ENCODE measurements at places on chromosomes 12 and 14.
A peak's percentile ranks its signal among the peaks of the same experiment; 100 is the strongest.

DNA sequence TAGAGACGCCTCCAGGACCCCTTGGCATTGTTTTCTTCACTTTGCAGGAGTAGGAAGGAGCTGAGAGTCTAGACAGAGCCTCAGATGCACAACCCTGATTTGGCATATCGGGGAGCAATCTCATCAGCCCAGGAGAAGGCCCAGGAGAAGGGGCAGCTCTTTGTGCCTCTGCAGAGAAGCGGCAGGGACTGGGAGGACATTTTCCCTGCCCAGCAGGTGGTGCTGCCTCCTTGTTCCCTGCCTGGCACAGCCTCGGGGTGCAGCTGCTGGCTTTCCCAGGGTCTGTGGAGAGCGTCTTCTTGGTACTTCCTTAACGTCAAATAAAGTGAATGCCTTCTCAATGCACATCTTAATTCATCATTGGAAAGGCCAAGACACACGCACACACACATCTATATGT is 419.5 kb downstream of the TMEM121 start:
- DNase-seq = no peak

GRCh38 chr14:65833267-65833880 is 420.8 kb downstream of the FUT8 start:
- DNase-seq = peak; percentile 39

DNA sequence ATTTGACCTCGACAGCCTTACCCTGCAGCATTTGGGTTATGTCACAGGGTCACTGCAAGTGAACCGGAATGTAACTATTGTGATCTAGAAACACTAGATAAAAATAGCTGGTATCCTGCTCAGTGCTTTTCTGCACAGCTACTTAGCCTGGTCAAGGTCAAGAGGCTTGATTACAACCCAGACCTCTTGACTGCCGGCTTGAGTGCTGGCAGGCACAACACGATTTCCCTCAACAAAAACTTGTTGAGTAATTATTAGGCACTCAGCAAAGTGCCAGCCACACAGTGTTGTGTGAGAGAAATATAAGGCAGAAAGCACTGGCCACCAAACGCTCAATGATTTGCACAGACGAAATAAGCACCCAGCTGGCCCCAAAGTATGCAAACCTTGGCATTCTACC is 156.7 kb downstream of the NUAK1 start:
- DNase-seq = no peak

GRCh38 chr14:67269298-67270060 is 28.2 kb downstream of the PALS1 start:
- no peak for DNase-seq

DNA sequence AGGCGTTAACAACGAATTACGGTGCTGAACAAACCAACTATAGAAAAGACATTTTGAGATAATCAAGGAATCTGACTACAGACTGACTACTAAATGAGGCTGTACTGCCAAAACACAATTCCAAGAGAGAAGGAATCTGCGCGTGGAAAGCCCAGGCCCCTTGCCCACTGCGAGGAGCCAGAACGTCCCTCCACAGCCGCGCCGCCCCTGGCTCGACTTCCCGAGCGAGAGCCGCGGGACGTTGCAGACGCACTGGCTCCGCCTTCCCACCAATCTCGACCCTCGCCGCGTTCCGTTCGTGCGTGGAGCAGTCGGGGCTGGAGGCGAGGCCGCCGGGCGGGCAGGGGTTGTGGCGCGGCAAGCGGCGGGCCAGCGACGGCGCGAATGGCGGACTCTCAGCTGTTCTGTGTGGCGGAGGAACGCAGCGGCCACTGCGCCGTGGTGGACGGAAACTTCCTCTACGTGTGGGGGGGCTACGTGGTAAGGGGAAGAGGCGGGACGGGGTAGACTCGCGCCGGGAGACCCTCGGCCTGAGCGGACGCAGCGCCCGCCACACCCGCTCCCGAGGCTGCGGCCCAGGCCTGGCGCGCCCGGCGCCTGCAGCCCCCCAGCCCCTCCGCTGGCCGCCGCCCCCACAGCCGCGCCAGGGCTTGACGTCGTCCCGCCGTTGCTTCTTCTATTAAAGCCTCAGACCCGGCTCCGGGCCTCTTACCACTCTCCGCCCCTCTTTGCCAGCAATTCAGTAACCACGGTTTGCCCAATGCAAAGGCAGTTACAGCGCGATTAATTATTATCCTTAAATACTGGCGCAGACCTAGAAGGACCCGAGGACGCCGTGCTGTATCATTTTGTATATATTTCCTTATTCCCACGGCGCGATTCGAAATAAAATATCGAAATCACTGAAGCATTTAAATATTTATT is at the start of gene KLHDC1:
Gene KLHDC1 (plus strand): TSS at position 310 of the 924 bp plus-strand sequence. CDS start 75 bp downstream, at position 385.
- peak; percentile 75 for DNase-seq

DNA sequence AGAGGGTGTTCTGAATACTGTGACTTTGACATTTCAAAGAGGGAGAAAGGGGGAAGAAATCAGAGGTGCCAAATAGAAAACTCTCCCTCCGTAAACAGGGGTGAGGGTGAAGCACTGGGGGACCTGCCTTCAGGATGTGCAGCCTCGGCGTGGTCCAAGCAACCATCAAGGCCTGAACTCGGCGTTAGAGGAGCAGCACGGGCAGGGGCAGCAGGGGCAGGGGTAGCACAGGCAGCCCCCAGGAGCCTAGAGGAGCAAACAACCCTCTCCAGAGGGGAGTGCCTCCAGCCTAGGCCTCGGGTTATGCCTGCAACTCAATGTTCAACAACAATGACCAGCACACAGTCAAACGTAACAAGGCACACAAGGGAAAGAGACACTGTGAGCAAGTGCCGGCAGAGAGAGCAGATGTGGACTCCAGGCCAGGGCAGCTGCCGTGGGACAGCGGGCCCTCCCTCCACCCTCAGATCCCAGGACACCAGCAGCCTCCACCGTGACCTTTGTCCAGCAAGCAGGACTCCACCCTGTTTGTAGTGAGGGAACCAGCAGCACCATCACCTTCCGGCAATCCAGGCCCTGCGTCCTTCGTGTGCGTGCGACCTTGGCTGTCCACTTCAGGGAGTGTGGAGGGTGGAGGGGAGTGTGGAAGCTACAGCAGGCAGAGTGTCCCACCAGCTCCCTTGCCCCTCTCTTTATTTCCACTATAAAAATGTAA is 18.0 kb downstream of the GALNT9 start:
- DNase-seq = no peak

GRCh38 chr12:116697305-116697704 is 40.6 kb downstream of the SPRING1 start:
- peak; percentile 35 for DNase-seq

- peak; percentile 88 for DNase-seq
Observed at GRCh38 chr12:54032627-54033100, at the start of gene HOXC5. TSS of gene HOXC5 (plus strand) at chr12:54033050. CDS start at chr12:54033123, 73 bp downstream.

- DNase-seq = no peak
Observed at GRCh38 chr12:98352835-98353234, 162.6 kb upstream of the TMPO start.
